ENCODE measurements at places on chromosomes 5 and 9.
A peak's percentile ranks its signal among the peaks of the same experiment; 100 is the strongest.

DNA sequence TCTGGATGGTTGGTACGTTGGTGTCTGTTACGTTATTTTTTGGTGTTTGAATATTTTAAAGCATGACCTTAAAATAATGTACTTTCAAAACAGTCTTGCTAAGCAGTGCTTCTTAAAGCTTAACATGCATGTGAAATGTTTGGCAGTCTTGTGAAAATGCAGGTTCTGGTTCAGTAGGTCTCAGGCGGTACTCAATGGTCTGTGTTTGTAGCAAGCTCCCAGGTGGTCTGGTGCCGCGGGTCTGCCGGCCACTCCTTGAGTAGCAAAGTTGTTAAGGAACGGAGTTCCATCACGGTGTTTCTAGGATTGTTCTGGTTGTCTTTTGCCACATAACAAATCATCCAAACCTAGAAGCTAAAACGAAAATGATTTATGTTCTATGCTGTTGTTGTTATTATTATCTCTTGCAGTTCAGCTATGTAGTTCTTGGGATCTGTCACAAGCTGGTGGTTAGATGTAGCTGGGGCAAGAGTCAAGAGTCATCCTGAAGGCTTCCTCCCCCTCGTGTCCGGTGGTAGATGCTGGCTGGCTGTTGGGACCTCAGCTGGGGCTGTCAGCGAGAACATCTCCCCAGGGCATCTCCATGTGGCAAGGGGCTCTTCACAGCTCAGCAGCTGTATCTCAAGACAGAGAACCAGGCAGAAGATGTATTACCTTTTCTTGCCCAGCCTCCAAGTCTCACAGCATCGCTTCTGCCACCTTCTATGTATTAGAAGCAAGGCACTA lies 186.8 kb downstream of the PALM2AKAP2 start:
- no peak for DNase-seq

GRCh38 chr5:79513704-79514390 lies at the start of gene HOMER1:
TSS of gene HOMER1 (minus strand) at chr5:79514134. CDS start at chr5:79512774, 1,360 bp downstream.
- peak; percentile 80 for DNase-seq

- DNase-seq, result no peak
These were observed 9.1 kb upstream of the ANXA2R start for GRCh38 chr5:43049236-43049635.

DNA sequence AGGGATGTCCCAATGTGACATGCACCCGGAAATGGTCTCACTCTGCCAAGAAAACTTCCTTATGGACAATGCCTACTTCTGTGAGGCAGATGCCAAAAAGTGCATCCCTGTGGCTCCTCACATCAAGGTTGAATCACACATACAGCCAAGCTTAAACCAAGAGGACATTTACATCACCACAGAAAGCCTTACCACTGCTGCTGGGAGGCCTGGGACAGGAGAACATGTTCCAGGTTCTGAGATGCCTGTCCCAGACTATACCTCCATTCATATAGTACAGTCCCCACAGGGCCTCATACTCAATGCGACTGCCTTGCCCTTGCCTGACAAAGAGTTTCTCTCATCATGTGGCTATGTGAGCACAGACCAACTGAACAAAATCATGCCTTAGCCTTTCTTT lies 37.6 kb upstream of the CCDC152 start:
- no peak for DNase-seq

DNA sequence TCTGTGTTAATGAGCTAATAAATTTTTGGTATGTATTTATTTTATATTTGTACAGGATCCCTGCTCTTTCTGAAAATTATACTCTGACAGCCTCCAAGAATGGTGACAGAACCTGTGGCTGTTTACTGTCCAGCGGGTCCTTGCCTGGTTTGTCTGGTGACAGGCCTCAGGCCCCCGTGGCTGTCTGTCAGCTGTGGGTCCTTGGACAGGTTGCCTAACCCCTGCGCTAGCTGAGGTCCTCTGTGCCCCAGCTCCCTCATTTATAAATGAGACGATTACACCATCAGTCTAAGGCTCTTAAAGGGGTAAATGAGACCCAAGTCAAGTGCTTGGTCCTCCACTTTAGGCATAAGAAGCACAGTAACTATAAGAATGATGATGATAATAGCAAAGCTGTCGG lies 125.1 kb upstream of the COL5A1 start:
- DNase-seq, result no peak

- no peak for DNase-seq
These were observed 8.7 kb upstream of the RANBP6 start for GRCh38 chr9:6024035-6024554.

DNA sequence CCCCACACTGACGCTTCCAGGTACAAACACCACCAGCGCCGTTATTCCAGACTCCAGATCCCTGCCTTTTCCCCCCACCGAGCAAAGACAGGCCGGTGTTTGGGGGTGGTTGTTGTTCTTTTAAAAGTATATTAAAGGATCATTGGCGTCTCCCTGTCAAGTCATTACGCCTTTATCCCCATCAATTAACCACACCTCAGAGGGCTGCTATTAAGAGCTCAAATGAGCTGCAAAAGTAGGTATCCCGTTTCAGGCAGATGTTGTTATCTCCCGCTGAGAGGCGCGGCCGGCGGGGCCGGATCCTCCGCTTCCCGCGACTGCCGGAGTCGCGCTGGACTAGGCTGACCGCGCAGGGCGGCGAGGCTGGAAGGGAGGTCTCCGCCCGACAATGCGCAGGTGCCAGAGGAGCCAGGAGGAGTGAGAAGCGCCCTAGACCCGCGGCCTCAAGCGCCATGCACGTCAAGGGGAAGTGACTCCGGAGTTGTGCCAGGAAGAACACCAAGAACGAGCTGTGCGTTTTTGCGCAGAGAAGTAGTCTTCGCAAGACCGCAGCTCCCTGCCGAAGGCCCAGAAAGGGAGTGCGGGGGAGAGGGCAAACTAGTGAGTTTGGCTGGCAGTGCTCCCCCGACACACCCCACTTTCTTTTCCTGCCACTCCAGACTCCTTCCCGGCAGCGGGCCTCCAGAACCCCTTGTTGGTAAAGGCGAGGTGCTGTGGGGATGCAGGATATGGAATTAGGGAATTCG lies 8.2 kb downstream of the NR2F1-AS1 start:
- no peak for DNase-seq

- no peak for DNase-seq
These were observed 10.5 kb downstream of the GPBP1 start for GRCh38 chr5:57184322-57184721.

DNA sequence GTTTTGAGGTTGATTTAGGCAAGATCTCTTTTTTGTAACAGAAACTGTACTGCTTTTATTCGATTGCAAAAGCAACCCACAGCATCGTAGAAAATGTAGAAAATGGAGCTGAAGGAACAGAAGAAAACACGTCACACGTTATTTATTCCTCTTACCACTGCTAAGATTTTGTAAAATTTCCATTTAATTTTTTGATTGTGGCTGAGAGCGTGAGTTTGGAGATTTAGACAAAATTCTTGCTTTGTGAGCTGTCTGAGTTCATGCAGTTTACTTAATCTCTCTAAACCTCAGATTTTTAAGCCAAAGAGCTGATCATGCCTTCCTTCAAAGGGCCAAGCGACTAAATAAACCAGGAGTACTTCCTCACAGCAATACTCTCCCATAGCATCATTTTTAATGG lies 24.8 kb downstream of the DPYSL3 start:
- DNase-seq, result no peak

GRCh38 chr5:10654566-10654965 lies 90.7 kb downstream of the ANKRD33B start:
- DNase-seq, result no peak

DNA sequence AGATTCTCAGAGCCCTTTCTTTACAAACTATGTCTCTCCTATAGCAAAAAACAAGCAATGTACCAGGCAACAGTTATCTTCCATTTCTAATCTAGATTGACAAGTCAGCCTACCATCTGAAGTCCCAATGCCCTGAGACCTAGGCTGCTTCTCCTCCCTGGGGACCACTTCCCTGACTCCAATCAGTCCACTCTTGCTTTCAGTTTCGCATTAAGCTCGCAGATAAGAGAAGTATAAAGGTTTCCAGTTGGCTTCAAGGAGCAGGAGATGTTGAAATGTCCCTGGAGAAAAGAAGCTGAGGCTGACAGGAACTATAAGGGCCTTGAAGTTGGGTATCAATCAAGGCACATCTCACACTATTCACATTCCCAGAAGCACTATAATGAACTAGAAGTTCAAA lies 32.3 kb downstream of the ERP44 start:
- DNase-seq, result no peak

DNA sequence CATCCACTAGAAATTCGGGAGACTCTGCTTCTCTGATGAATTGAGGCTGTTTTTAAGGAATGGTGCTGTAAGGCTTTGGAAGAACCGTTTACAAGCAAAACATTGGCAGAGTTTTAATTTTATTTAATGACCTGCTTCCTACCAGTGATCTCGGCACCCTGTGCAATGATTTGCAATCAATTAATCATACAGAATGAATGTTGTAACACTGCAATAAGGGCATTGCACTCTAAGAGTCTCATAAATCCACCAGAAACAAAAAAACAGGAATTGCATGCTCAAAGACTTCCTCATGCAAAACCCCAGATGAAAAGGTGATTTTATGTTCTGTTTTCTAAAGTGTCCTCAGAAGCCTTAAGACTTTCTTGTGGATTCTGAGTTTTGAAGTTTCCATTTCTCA lies 295.7 kb downstream of the ARHGEF28 start:
- no peak for DNase-seq

DNA sequence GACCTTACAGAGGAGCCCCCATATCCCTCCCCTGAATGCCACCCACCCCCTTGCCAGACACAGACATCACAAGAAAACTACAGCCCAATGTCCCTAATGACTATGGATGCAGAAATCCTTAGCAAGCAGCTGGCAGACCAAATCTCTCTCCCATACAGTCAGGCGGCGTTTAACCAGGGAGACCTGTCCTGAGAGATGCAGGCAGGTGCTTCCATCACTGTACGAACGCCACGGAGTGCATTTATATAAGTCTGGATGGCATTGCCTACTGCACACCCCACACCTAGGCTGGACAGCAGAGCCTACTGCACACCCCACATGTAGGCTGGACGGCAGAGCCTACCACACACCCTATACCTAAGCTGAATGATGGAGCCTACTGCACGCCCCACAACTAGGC lies 34.4 kb upstream of the SARDH start:
- DNase-seq, result no peak

DNA sequence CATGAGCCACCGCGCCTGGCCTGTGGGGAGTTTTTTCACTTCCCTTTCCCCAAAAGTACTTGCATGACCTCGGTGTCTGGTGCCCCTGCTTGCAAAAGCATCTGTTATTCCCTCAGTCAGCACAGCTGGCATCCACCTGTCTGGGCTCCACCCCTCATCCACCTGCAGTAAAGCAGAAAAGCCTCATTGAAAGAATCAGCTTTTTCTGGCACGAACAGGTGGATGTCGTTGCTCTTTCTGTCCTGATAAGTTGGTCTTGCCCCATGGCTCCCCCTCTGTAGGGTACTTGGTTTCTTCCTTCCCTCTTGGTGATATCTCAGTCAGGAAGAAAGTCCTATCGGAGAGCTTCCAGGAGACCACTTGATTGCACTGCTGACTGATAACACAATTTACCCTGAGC lies 37.4 kb downstream of the WWC1 start:
- DNase-seq, result no peak

DNA sequence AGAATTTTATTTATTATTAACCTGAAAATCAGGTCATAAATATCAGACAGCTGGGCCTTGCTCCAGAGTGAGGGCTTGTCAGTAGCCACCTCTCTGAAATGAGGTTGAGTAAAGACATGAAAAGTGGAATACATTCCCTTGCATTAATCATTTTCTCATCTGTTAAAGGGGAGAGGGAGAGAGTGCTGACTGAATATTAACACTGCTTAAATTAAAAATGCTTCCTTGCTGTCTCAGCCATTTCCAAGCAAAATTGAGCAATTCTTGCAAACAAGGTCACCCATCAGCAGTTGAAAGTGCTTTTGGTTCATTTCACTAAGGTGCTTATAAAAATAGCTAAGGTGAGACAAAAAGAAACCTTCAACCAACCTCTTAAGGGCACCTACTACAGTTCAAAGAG lies 102.8 kb downstream of the CMYA5 start:
- DNase-seq, result no peak

GRCh38 chr5:944992-945685 lies 52.5 kb downstream of the TRIP13 start:
- no peak for DNase-seq

GRCh38 chr5:80701597-80701996 lies 46.8 kb upstream of the DHFR start:
- no peak for DNase-seq

- no peak for DNase-seq
These were observed 184.0 kb downstream of the SLF1 start for GRCh38 chr5:94802450-94802849.

DNA sequence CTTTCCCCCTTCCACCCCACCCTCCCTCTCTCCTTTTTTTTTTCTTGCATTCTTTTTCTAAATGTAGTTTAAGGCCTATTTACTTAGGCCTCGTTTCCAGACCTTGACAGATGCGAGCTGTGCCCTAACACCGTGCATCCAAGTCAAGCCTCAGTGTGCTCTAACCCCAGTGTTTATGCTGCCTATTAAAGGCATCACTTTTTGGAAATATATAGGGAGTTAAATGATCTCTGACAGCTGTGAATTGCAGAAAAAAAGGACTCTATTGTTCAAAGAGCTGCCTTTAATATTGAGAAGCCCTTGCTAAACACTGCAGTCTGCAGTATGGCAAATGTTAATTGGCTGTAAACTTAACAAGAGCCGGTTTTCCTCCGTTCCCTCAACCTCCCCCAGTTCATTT lies 270.4 kb upstream of the TUT7 start:
- DNase-seq, result no peak

GRCh38 chr9:94908011-94908563 lies 181.6 kb downstream of the AOPEP start:
- DNase-seq, result no peak

- DNase-seq, result no peak
These were observed 293.5 kb upstream of the C9orf72 start for GRCh38 chr9:27866741-27867140.

DNA sequence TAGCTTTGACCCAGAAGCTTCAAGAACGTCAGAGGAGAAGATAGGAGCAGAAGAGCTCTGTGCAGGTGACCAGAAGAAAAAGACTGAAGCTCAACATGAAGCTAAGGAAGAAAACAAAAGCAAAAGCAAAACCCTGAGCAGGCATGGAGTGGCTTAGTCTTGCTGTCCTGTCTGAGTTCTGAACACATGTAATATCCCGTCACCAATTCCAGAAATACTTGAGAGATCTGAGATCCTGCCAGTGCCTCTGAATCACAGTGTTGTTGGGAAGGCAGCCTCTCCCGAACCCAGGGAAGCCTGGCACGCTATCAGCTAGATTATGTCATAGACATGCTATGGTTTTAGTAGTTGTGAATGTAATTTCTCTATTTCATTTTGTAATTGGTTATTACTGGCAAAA lies 235.7 kb downstream of the ICE1 start:
- DNase-seq, result no peak

DNA sequence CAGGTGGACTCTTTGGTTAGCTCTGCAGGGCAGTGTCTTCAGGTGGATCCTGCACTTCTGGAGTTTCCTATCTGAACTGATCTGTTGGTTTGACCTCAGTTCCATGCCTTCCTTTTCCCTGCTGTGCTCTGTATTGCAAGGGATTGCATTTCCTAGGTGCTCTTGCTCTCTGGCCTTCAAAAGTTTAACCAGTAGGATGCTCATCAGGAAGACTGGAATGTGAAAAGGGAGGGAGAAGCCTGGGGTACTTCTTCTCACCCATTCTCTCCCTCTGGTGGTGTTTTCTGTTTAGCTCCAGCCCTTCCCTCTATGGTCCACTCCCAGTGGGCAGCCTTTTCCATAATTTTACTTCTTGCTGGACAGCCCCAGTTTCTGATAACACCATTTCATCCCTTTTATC lies 78.5 kb downstream of the ZNF618 start:
- DNase-seq, result no peak

Data from activated naive CD4-positive, alpha-beta T cell treated with anti-CD3 and anti-CD28 coated beads, Interleukin-2, amount 50 U/mL, for 16 hours (primary cell).